ENCODE measurements at places on chromosomes 2 and 18. TPM values are rescaled to one million over a fixed set of nuclear protein-coding genes. Genes with fewer than 3 reads are reported as not detected.
A peak's percentile ranks its signal among the peaks of the same experiment; 100 is the strongest.

- DNase-seq: no peak
Measured at GRCh38 chr18:57347784-57348183, 4.6 kb upstream of the ST8SIA3 start.

DES gene
- not detected for total RNA-seq

DNA sequence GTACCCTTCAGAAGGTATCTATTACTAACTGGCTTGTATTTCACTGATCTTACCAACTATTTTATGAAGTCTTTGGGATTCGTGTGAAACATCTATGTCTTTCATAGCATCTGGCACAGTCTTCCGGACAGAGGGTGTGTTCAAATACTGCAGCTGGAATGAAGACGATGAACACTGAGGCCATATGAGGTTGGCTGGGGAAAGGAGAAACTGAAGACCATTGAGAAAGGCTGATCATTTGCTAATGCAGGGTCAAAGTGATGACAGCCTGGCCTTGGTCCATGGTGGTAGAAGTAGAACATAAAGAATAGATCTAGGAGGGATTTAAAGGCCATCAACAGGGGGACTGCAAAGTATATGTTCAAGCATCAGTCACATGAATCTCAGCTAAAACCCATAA, 132.7 kb downstream of the CCBE1 start:
- no peak for DNase-seq

DNA sequence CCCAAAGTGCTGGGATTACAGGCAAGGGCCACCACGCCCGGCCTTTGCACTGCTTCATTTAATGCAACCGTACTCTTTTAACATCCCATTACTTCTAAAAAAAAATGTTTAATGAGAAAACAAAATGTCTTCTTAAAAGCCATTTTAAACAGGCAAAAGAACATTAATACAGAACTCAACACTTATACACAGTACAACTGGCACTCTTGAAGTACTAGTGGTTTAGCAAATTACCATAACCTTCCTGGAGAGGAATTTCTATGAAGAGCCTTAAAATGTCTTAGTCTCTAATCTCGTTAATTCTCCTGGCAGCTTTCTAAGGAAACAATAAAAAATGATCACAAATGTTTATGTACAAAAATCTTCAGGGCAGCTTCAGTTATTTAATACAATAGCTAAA, 5.9 kb downstream of the IWS1 start:
- no peak for DNase-seq

RESP18 gene
- not detected for total RNA-seq

DNAJC5G gene
- not detected for total RNA-seq

- DNase-seq: no peak
Measured at GRCh38 chr2:36355890-36356297, 316 bp downstream of the CRIM1 start.

ABHD1 gene
- not detected for total RNA-seq

GRCh38 chr2:187552828-187553681, 1.2 kb downstream of the TFPI start:
- peak; percentile 76 for DNase-seq

GRCh38 chr2:96150007-96150640, 4.9 kb upstream of the DUSP2 start:
- no peak for DNase-seq

FBXO36 gene
- total RNA-seq: 2.2 TPM

GRCh38 chr2:69131983-69132675, 119.2 kb downstream of the ANTXR1 start:
- DNase-seq: peak; percentile 43

DNA sequence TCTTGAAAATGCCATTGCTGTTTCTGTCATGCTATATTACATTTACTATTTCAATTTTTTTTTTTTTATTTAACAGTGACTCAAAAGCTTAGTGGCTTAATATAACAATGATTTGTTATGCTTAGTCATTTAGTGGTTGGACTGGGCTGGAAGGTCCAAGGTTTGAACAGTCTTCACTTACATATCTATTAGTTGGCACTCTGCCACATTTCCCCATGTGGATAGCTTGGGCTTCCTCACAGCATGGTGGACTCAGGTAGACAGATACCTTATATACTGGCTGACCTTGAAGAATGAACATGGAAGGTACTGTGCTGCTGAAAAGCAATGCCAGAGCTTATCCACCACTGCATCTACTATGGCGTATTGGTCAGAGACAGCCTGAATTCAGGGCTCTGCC, 909.5 kb upstream of the SOX11 start:
- no peak for DNase-seq

GRCh38 chr18:13377496-13377895, 158.9 kb downstream of the LDLRAD4 start:
- no peak for DNase-seq

CNGA3 gene
- not detected for total RNA-seq

GRCh38 chr2:10382354-10383061, 65.6 kb downstream of the ODC1 start:
- DNase-seq: peak; percentile 31

ABCG5 gene
- total RNA-seq: not detected

GRCh38 chr2:33085646-33086045, 138.9 kb downstream of the LTBP1 start:
- DNase-seq: no peak

BCL2L11 gene
- total RNA-seq: 5.8 TPM

DNA sequence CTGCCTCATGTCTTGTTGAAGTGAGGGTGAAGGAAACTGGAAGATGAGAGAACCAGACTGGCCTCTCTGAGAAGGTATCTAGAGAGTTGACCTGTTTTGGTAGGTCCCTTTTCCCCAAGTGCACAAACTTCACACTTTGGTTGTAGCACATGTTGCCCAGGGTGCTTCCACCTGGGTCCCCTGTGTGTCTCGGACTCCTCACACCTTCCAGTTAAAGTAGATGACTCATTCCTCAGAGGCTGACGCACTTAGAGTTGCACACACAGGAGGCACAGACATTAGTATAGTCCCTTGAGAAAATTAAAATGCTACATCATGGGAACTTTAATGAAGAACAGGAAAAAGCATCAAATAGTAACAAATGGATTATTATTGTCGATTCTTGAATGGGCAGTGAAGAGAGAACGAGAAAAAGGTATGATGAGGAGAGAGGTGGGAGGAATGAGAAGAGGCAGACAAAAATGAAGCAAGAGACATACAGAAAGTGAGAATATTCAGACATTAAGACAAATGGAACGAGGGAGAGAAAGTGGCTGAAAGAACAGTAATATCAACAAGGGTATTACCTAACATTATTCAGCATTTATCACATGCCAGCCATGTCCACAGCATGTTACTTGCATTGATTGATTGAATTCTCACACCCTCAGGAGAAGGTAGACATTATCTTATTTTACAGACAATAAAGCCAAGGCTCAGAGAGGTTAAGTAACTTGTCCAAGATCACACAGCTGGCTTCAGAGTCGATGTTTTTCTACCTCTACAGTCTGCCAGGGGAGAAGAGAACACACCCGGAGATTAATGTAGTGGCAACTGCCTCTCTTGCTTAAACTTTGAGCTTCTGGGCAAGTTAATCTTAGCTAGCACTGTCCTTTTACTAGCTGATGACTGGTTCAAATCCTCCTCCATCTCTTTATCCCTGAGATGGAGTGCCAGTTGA, 68.6 kb downstream of the FHOD3 start:
- DNase-seq: peak; percentile 83

DNA sequence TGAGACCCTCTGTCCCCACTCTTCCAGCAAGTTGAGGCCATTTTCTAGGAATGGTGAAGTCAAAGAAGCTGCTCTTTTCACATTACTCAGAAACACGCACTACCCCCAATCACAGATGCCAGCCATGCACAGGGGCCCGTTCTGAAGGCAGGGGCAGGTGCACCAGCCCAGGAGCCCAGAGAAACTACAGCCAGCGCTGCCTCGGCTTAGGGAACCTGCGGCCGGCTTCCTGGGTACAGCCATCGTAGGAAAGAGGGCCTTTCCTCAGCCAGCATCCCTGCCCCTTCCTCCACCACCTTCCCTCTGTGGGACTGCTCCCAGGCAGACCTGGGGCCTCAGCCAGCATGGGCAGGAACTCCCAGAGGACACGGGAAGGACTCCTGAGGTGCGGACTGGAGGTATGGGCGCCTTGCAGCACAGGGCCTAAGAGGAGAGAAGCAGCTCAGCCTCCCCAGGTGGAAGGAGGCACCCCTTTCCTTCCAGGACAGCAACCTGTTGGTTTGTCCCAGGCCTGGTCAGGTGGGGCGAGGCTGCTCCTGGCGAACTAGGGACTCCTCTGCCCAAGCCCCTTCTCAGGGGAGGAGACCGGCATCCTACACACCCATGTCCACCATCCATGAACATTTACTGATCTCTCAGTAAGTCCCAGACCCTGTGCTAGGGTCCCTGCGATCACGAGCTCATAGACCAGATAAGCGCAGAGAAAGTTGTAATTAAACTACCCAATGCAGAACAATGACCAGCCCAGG, 99.0 kb upstream of the ID2 start:
- no peak for DNase-seq

DNA sequence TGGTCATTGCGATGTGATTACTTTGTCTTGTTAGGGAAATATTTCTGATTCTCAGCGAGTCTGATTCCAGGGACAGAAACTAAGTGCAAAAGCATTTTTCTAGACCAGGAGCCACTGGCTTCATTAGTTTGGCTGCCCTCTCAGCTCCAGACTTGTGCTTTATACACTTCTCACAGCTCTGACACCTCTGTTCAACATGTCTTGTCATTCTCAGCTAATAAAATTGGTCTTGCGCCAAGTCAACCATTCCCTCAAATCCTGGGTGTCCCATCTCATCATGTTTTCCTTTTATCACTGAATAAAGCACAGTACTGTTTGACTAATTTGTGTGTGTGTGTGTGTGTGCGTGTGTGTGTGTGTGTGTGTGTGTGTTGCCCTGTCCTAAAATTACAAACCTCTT, 215.5 kb upstream of the EPHA4 start:
- DNase-seq: no peak

- no peak for DNase-seq
Measured at GRCh38 chr18:7584646-7585275, 17.6 kb downstream of the PTPRM start.

GRCh38 chr18:77969972-77970371, 720.3 kb downstream of the GALR1 start:
- no peak for DNase-seq

RSAD2 gene
- 0.09 TPM for total RNA-seq

DNA sequence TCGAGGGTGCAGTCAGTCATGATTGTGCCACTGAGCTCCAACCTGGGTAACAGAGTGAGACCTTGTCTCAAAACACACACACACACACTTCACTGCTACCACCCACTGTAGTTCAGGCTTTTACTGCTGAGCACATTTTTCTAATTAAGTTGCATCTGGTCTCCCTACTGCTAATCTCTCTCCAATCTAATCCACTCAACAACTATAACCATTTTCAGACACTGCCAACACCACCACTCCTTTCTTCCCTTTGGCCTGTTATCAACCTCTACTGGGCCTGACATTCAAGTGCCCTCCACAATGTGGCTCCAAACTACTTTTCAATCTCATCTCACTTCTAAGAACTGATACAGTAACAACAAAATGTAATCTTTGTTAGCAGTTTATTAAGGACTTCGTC, 44.8 kb downstream of the RMP24 start:
- DNase-seq: no peak

GRCh38 chr2:36367486-36367885, 11.9 kb downstream of the CRIM1 start:
- DNase-seq: no peak

DNA sequence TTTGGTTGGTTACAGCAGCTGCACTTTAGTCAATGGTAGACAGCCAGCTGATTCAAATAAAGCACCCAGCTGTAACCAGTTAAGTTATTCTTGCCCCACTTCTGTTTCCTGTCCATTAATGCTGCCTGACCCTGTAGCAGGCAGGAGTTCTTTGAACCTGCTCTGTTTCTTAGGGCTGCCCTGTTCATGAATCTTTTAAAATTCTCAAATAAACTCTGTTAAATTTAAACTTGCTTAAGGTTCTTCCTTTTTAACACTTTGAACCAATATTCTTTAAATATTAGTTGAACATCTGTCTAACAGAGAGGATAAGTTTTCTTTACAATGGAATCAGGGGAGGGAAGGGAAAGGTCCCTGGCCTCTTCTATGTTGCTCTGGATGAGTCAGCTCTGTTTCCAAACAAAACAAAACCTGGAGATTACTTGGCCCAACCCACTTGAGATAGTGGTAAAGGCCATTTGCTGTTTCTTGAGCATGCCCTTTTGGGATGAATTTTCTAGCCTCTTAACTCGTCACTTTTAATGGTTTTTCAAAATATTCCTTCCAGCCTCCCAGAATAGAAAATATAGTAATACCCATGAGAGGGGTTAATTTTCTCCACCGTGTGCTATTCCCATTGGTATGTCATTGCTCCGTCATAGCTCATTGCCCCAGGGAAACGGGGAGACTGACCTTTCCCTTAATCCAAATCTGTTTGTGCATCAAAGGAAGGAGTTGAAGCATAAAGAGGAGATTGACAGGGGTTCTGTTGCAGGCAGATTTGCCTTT, 112.1 kb upstream of the FHL2 start:
- peak; percentile 72 for DNase-seq

C2orf78 gene
- total RNA-seq: not detected

DNA sequence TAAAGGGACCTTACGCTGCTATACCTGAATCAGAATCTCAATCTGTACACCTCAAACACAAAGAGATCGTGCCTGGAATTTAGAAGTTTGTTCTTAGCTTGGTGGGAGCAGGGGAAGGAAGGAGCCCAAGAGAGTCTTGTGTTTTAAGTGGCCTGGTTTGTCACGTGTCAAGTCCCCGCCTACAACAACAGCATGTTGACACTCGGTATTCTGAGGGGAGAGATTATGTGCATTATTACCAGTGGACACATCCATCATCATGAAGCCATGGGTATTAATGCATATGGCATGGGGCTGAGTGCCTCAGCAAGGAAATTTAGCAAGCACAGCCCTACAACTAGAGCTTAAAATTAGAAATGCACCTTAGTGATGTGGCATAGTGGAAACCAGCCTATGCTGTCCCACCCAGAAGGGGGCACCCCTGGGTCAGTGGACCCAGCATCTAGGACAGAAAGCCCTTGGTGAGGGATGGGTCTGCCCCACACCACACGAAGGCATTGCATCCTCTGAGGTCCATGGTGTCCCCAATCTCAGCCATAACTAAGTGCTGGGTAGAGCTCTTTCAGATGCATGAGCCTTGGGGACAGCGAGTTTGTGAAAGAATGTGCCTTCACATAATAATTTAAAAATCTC, 138.7 kb downstream of the MGAT5 start:
- DNase-seq: no peak

GALNT13 gene
- 0.54 TPM for total RNA-seq

GRCh38 chr2:27728081-27728858, 43.2 kb upstream of the MRPL33 start:
- DNase-seq: no peak

Data from MCF 10A (cell line).